ENCODE measurements at places on chromosomes 3 and 15. TPM values are rescaled to one million over a fixed set of nuclear protein-coding genes. Genes with fewer than 3 reads are reported as not detected.

Gene LRRFIP2
- polyA plus RNA-seq = 38.0 TPM

Gene MB21D2
- 9.1 TPM for polyA plus RNA-seq

Gene TRIM71
- polyA plus RNA-seq = 1.9 TPM

Gene PDZRN3
- polyA plus RNA-seq = 60.5 TPM

Gene CCRL2
- 1.6 TPM for polyA plus RNA-seq

Gene IMP3
- polyA plus RNA-seq = 144 TPM

Gene COL6A5
- 0.11 TPM for polyA plus RNA-seq

Gene TARS3
- polyA plus RNA-seq = 10.6 TPM

Gene SLITRK3
- polyA plus RNA-seq = 1.3 TPM

Gene NIT2
- 84.5 TPM for polyA plus RNA-seq

Gene MKRN2OS
- polyA plus RNA-seq = 2.6 TPM

Gene SPESP1
- polyA plus RNA-seq = not detected

Gene PLSCR1
- 44.9 TPM for polyA plus RNA-seq

Gene CEMIP
- polyA plus RNA-seq = 3.5 TPM

Gene ADGRG7
- 4.9 TPM for polyA plus RNA-seq

Gene CFAP92
- polyA plus RNA-seq = 0.35 TPM

Gene DPPA4
- 4.3 TPM for polyA plus RNA-seq

Gene GOLGA6B
- not detected for polyA plus RNA-seq

Gene ILDR1
- 2.3 TPM for polyA plus RNA-seq

Gene SLC6A6
- 31.8 TPM for polyA plus RNA-seq

Gene SLC2A2
- polyA plus RNA-seq = 40.8 TPM

Gene NRG4
- polyA plus RNA-seq = 1.5 TPM

Gene IL5RA
- polyA plus RNA-seq = not detected

Gene KCNH8
- polyA plus RNA-seq = 1.1 TPM

Gene DZIP1L
- 4.0 TPM for polyA plus RNA-seq

Gene FGF7
- polyA plus RNA-seq = 11.2 TPM

Gene TMCO5A
- not detected for polyA plus RNA-seq

Gene NLGN1
- 2.0 TPM for polyA plus RNA-seq

Gene PATL2
- polyA plus RNA-seq = 0.54 TPM

Gene KIF9
- polyA plus RNA-seq = 9.8 TPM

Gene SOX14
- 0.18 TPM for polyA plus RNA-seq

Gene MYL3
- 9.7 TPM for polyA plus RNA-seq

Gene ANKRD63
- 1.2 TPM for polyA plus RNA-seq

Gene PPP1R14D
- polyA plus RNA-seq = 0.47 TPM

Gene TLR9
- not detected for polyA plus RNA-seq

Gene UBA3
- 58.5 TPM for polyA plus RNA-seq

Gene ACAD9
- 29.7 TPM for polyA plus RNA-seq

Gene SERPINI2
- polyA plus RNA-seq = not detected

Gene C15orf62
- 0.77 TPM for polyA plus RNA-seq

Gene CYP11A1
- polyA plus RNA-seq = 2.6 TPM

Gene EPHB1
- polyA plus RNA-seq = 4.5 TPM

Measured in hepatocyte (in vitro differentiated cells).